H7 (cell line): ENCODE measurements at places on chromosomes 5 and 9. TPM values are rescaled to one million over a fixed set of nuclear protein-coding genes. Genes with fewer than 3 reads are reported as not detected.
A peak's percentile ranks its signal among the peaks of the same experiment; 100 is the strongest.

Gene GABRA1
- total RNA-seq = 0.76 and 1.4 TPM in 2 replicates

Gene CSF1R
- total RNA-seq = not detected in 2 replicates

Gene ANKRD20A1
- total RNA-seq = not detected in 2 replicates

Gene PCA3
- not detected in 2 replicates for total RNA-seq

Gene PLK2
- total RNA-seq = 7.1 and 7.7 TPM in 2 replicates

Gene PDGFRB
- total RNA-seq = 0.48 and 3.2 TPM in 2 replicates

Gene CATSPER3
- total RNA-seq = 0.07 TPM in 1 of 2 replicates, not detected in the other

Gene PHF24
- total RNA-seq = 0.37 and 0.42 TPM in 2 replicates

Gene CEMIP2
- total RNA-seq = 21.8 and 27.2 TPM in 2 replicates

DNA sequence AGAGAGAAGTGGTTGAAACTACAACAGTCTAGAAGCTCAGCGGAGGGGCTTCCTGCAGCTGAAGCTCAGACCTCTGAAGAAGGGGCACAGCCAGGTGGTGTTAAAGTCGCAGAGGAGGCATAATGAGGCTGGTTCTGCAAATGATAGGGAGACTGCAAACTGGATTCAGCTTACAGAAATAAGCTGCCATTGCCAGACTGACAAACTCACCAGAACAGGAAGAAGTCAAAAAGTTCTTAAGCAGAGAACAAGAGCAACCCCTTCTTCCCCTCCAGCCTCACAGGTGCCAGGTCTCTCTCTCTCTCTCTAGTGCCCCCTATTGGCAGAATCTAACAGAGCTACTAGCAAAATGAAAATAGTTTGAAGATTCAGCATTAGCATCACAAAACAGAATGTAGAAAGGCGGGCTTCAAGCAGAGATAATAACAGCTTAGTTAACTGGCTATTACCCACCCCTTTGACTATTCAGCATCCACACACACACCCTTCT lies 76.7 kb downstream of the GRAMD2B start:
- DNase-seq = peak; percentile 50

GRCh38 chr9:102445906-102446305 lies 549.2 kb upstream of the CYLC2 start:
- no peak for DNase-seq

GRCh38 chr5:162852134-162852533 lies 585.3 kb upstream of the CCNG1 start:
- DNase-seq = no peak

DNA sequence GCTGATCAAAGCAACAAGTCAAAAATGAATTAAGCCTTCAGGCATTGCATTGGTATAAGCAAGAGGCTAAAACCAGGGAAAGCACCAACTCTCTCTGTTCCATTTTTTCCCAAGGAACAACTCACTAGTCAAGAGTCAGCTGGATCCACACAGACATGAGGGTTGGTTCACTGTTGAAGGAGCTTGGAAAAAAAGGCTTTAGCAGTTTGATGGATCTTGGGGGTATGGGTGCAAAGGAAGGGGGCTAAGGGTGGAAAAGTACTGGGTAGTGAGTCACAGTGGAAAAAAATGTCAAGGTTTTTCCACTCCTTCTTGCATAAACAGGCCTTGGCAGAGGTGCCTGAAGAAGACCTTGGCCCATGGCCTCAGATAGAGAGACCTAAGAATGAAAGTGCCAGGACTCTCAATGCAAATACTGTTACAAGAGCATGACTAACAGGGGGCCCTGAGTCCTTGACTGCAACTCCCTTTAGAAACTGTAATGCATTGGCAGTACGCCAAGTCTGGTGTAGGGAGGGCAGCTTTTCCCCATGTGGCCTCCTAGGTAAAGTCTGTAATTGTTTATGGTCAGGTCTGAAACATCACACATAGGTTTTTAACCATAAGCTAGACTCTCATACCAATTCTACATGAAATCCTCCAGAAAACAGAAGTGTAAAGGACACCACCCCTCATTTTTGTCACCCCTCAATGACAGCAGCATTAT lies 23.7 kb downstream of the ACTL7A start:
- no peak for DNase-seq

DNA sequence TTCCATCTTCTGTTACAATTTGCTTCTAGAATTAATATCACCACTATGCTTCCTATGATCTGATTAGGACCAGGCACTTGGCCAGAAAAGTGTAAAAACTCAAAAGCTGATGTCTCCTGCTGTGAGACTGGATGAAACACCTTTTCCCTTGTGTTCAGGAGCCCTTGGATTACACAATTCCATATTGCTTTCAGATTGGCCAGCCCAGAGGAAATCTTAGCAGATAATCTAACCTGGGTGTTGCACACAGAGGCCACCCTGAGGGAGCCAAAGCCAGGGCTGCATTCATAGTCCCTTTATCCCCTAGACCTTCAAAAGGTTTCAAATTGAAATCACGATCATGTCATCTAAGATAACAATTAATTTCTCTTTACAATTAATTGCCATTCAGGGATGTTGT lies 94.1 kb upstream of the SELENOP start:
- no peak for DNase-seq

- DNase-seq = peak; percentile 67
Observed at GRCh38 chr9:137435980-137436760, 5.0 kb downstream of the ENTPD8 start.

DNA sequence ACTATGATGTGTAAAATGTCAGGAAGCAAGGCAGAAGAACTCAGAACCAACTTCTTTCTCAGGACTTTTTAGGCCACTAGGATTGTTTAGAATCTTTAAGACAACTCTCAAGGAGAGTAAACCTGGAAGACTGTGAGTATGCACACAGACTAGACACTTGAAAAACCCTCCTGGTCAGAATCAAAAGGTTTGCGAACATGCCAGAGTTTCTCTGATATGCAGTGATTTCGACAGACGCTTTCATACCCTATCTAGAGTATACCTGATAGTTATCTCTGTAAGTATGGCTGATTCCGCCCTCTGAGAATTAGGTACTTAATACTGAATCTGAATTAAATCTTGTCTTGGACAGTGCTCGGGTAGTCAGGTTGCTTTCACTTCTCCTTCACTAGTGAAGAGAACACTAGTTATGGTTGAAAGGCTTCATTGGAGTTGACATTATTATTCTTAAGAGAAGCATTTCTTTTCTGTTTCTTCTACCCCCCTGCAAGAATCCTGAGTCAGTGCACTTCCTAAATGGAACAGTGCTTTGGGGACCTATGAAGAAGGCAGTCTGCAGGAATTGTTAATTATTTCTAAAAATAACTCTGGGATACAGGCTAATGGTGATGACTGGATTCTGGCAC lies 158.1 kb downstream of the HACD4 start:
- no peak for DNase-seq

DNA sequence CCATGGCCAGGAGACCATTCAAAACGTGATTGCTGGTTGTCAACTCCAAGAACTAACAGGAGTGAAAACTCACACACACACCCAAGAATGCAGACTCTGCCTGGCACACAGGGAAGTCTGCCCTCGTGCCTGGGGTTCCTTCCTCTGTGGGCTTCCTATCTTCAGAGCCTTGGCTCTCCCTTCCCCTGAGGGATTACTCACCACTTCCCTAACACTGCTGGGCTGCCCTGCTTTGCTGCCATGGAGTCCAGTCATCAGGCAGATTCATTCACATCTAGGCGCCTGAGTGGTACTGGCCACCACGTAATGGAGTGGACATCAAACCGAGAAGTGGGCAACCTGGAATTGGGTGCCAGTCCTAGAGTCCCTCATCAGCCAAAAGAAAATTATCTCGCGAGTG lies 76.4 kb upstream of the PRSS3 start:
- DNase-seq = no peak

DNA sequence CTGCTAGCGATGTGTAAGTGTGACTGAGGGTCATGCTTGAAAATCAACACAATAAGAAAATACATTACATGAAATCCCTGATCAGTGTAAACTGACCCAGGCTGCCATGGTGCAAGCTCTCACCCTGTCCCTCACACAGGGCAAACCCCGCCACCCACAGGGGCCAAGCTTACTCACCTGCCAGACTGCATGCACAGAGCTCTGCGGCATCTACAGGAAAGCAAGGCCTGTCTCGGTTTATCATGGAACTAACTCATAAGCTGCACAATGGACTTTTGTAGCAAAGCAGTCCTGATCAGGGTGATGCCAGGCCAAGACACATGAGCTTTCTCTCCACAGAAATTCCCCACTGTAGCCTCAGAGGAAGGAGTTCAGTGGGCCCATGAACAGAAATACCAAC lies 9.7 kb downstream of the IPPK start:
- peak; percentile 43 for DNase-seq

GRCh38 chr9:106799152-106799551 lies 63.8 kb upstream of the ZNF462 start:
- no peak for DNase-seq

GRCh38 chr5:111942661-111943401 lies 185.8 kb upstream of the NREP start:
- no peak for DNase-seq

DNA sequence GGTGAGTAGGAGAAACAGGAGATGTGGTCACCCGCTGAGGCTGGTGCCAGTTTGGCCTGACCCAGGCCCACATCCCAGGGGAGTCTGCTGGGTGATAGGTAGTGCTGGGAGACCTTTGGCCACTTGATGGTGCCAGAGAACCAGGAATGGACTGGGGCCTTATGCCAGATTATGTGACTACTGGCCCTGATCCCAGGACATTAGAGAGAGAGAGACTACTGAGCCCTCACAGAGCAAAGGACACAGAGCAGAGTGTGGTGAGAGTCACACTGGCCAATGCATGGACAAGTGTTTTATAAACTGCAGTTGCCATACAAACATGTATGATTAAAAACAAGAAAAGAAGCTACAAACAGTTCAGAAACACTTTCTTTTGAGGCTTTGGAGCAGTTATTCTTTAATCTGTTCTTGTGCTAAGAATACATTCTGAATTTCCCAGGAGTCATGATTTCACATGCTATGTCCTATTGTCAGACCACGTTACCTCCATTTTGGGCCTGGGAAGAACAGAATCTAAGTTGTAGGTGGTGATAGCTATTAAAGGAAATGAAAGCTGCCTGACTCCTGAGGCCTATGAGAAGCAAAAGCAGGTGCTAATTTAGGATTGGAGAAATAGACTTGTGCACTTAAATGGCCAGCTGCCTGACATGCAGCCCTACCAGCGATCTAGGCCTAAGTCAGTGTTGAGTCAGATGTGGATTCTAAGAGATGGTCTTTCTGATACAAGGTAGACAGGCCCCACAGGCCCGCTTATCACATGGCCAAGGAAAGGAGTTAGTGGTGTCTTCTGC lies 32.6 kb upstream of the TMOD1 start:
- DNase-seq = peak; percentile 69

GRCh38 chr5:107418902-107419301 lies 251.8 kb downstream of the EFNA5 start:
- no peak for DNase-seq

DNA sequence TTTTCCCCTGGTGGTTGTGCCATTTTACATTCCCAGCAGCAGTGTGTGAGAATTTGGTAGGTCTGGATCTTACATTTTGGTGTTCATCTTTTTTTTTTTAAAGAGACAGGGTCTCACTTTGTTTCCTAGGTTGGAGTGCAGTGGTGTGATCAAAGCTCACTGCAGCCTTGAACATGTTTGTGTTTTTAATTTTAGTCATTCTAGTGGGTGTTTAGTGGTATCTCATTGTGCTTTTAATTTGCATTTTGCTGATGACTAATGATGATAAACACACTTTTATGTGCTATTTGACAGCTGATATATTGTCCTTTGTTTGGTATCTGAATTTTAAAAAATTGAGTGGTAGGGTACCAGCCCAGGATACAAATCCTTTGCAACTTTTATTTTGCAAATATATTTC lies 53.4 kb upstream of the POMT1 start:
- DNase-seq = no peak

GRCh38 chr5:75663579-75664284 lies 52.5 kb downstream of the ANKDD1B start:
- DNase-seq = no peak

DNA sequence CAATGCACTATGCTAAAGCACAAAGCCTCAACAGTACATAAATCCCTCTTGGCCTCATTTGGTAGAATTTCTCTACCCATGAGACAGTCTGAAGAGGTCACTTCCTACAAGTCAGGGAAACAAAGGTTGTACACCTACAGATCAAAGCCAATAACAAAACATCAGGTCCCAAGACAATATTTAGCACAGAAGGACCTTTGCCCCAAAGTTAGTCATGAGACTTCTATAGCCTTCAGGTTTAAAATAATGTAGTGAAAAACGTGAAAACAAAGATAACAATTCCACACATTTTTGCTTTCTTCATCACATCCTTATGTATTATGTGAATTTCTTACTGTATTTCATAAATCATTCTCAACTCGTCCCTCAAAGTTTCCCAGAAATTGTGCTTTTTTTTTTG lies 15.8 kb downstream of the AFF4 start:
- DNase-seq = no peak

GRCh38 chr5:154403776-154404387 lies 41.9 kb upstream of the SAP30L start:
- peak; percentile 46 for DNase-seq
